NCI-H446 (cell line): ENCODE measurements at places on chromosomes 1 and 21.
A peak's percentile ranks its signal among the peaks of the same experiment; 100 is the strongest.

GRCh38 chr1:227961651-227962466 is 14.1 kb upstream of the WNT9A start:
- no peak for DNase-seq

GRCh38 chr1:59180735-59181134 is 116.2 kb upstream of the FGGY start:
- DNase-seq = no peak

GRCh38 chr1:162463021-162463420 is 34.6 kb upstream of the UHMK1 start:
- DNase-seq = no peak

- DNase-seq = no peak
Observed at GRCh38 chr1:47409311-47410067, 6.6 kb upstream of the FOXE3 start.

DNA sequence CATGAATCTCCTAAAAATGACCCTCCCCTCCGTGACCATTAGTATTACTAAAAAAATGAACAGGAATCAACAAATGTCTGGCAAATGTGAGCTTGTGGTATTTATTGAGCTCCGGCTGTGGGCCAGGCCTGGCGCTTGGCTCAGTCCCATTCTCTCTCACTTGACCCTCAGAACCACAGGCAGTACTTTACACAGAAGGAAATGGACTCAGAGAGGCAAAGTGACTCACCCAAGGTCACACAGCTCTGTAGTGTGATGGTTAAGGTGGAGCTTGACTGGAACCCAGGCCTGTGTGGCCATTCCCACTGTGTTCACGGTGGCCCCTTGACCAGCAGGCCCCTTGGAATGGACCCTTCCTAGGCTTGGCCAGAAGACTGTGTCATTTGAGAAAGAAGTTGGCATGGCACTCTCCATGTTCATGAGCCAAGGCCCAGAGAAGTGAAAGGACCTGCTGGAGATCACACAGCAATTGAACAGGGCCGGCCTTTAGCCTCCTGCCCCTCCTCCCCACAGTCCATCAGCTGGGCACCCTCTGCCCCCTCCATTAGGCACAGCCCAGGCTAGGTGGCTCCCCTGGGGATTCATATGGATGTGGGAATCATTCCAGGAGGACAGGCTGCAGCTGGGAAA is 32.1 kb downstream of the FAM151A start:
- no peak for DNase-seq

DNA sequence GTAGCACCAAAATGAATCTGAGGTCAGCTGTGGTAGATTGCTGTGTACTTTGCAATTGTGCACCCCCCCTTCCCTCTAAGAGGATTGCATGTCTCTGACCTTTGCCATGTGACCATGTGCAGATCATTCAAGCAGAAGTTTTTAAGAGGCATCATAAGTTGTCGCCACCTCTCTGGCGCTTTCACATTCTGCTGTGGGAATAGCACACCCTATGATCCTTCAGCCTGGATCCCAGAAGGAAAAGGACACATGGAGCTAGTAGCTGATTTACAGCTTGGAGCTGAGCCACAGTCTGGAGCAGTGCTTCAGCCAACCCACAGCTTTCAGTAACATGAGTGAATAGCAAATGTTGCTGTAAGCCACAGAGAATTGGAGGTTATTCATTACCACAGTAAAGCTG is 158.5 kb downstream of the TSEN15 start:
- peak; percentile 72 for DNase-seq

DNA sequence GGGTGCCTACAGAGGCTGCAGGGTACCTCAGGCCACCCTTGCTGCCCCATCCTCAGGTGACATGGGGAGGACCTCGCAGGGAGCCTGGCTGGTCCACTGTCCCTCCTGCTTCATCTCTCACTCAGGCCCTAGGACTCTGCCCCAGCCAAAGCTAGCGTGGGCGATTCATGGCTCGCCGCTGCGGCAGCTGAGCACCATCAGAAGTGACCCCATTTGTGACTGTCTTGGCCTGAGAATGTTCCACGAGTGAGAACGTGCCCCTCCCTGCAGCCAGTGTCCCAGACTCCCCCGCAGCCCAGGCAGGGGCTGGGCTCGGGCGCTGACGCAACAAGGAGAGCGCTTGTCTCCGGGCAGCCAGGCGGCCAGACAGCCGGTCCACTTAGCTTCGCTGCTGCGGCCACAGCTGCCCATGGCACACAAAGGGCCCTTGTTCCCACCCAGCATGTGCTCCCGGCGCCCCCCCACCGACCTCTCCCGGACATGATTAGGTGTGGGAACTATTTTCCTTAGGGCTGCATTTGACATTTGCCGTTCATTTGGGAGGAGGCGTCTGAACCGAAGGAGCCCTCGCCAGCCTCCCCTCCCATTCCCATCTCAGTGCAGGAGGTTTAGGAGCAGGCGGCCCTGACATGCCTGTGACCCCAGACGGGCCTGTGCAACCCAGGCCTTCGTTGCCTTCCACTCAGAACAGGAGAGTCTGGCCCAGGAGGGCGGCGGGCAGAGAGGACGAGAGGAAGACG is 19.3 kb upstream of the POFUT2 start:
- DNase-seq = no peak

GRCh38 chr1:56901716-56902115 is 47.1 kb downstream of the C8A start:
- DNase-seq = no peak

DNA sequence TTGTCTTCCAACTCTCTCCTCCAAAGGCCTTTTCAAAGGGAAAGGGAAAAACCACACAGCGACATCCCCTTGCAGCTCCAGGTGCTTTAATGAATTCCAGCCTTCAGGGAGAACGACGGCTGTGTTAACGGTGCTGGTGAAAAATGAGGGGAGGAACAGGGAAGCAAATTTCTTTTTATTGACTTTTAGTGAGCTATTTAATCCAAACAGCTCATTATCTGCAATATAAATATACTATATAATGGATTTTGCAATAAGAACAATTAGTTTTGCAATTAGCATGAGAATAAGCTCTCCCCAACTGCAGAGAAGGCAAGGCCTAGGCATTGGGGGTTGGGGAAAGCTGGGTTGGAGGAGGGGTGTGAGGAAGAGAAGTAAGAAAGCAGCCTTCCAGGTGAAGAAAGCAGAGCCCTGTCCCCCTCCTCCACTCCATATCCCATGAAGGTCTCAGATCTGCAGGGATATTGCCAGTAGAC is 159.0 kb upstream of the ZC3H12A start:
- no peak for DNase-seq

- DNase-seq = no peak
Observed at GRCh38 chr1:13951793-13952751, 252.1 kb downstream of the PRDM2 start.
